Effector memory CD4-positive, alpha-beta T cell (primary cell): ENCODE measurements at places on chromosomes 3 and 15.

GRCh38 chr15:48520376-48521155 is 124.9 kb downstream of the FBN1 start:
- no peak for DNase-seq

DNA sequence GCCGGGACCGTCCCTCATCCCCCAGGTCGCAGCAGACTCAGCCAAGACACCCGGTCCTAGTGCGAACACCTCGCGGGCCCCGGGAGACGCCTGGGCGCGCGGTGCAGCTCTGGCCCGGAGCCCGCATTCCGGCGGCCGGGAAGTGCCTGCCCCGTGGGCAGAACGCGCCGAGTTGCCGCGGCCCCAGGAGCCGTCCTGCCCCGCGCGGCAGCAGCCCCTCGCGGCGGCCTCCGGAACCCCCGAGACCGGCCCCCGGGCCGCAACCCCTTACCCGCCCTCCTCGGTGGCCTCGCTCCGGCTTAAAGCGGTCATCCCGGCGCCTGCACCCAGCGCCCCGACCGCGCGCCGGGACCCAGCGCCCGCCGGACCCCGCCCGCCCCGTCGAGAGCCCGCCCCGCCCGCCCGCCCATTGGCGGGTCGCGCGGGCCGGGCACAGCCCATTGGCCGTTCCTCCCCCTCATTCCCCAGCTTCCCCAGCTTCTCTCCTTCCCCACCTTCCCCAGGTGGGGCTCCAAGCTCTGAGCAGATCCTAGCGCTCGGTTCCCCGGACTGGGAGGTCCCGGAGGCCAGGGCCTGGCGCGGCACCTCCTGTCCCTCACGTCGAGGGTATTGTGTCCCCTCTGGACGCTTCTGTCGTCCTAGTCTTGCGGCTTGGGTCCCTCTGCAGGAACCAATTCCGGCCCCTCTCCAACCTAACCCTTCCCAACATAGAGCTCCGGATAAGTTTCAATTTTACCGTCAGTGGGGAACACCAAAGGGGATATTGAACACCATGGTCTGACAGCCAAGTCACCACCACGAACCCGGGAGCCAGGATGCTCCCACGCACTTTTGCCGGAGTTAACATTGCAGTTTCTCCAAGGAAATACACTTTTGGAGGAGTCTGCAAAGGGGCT is at the start of gene GRAMD2A:
Gene GRAMD2A, minus strand, starts transcription at position 328 of the 896 bp plus-strand sequence.
- no peak for DNase-seq

DNA sequence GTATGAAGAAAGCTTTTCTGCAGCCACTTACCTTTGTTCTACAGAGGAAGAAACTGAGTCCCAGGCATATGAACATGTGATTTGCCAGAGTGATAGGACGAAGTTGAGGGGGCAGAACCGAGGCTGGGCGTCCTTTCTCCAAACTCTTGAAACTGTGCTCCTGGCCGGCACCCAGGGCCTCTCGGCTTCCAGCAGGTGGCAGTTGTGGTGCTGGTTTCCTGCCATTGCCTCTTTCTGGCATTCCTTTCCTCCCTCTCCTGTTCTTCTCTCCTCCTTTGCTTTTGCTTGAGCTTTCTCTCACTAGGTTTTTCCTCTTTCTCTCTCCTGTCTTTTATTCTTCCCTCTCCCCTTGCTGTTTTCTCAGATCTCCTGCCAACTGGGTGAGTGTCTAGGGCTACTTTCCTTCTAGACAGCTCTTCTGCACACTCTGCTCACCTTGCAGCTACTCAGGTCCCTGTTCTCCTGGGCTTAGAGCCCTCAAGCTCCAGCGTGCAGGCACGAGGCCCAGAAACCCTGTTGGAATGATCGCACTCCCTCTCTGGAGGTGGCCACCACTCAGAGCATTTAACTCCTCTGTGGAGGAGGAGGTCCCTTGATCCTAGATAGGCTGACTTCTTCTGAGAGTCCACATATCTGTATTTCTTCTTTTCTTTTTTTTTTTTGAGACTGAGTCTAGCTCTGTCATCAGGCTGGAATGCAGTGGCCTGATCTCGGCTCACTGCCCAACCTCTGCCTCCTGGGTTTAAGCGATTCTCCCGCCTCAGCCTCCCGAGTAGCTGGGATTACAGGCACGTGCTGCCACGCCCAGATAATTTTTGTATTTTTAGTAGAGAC is 26.2 kb downstream of the TRAK1 start:
- DNase-seq = no peak

DNA sequence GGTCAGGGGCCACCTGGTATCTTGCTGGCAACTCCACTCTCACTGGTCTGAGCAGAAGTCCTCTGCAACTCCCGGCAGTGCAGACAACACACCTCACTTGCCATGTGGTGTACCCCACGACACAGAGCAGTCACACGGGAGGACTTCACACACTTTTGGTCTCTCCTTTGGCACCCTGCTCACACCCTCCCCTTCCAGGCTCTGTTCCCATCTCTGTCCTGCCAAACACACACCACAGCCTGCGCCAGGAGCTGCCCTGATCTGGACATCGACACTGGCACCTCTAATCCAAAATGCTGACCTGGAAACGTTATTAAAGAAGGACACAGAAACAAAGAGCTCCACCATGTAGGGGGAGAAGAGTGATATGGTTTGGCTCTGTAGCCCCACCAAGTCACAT is 57.2 kb downstream of the SLC41A3 start:
- DNase-seq = no peak
